CD4-positive, alpha-beta T cell (primary cell): ENCODE measurements at places on chromosomes 5 and 9.
A peak's percentile ranks its signal among the peaks of the same experiment; 100 is the strongest.

DNA sequence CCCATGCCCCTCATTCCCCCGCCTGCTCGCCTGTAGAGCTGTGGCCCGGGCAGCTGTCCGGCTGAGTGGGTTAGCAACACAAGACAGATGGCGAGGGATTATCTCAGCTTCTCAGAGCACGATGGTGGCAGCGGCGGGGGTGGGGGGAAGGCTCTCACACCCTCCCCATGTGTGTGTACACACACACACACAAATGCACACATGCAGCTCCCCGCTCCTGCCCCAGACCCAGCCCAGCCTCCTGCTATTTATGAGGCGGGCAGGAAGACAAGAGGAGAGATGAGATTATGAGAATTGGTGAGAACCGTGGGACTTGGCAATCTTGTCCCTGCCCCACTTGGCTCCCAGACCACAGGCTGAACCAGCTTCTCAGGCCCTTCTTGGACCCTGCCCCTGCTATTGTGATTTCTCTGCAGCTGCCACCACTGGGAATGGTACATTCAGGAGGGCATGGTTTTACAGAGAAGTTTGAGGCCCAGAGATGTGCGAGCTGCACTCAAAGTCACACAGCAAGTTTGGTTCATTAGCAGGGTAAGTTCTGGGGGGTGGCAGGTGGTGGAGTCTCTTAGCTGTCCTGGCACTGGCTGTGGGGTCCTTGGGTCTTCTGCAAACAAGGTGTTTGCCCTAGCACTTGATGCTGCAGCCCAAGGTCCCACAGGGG, 51.0 kb upstream of the PSD2 start:
- peaks cover 19% of the 10 kb centered on the region for H3K27me3 ChIP-seq
- peaks cover 31% of the 10 kb centered on the region for H3K4me1 ChIP-seq
- H3K4me3 ChIP-seq = no peak overlapping the region
- H3K36me3 ChIP-seq = no peaks in the 10 kb centered on the region

DNA sequence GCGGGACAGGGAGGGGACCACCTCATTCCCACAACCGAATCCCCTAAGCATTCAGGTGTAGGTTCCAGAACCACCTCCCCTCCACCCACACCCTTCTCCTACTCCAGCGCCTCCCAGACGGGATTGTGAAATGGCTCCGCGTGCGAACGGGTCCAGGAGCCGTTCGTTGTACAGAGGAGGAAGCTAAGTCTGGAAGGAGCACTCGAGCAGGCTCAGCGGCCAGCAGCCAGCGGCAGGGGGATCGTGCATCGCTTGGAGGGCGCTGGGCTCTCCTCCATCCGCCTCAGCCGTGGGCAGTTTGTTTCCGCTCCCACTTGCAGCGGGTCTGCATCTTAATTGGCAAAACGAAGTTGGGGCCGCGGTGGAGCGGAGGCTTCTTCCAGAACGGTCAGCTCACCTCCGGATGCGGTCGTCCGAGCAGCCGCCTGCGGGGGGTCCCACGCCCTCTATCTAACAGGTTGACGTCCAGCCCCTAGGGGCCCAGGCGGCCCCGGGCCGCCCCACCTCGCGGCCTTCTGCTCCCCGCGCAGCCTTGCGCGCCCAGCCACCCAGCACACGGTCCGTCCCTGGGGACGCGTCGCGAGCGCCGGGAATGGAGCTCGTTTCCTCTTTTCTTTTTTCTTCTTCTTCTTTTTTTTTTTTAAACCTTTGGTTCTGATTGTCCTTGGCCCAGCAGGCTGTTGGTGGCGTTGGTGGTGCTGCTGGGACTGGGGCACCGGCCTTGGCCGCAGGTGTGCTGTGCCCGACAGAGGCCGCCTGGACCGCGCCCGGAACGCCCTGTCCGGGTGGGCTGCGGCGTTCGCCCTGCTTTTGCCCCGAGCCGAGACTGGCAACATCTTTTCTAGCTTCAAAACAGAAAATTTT, 3.9 kb upstream of the BARX1 start:
- H3K4me1 ChIP-seq = peaks cover 54% of the 10 kb centered on the region
- peaks cover 79% of the 10 kb centered on the region for H3K27me3 ChIP-seq
- no peak overlapping the region for H3K27ac ChIP-seq
- peak overlapping the region; percentile 24 for H3K4me3 ChIP-seq

- H3K4me1 ChIP-seq = no peaks in the 10 kb centered on the region
- no peak for DNase-seq
These were observed 57.9 kb downstream of the EXD3 start for GRCh38 chr9:137365056-137365455.

GRCh38 chr9:133873461-133873891, 118.6 kb downstream of the VAV2 start:
- H3K4me3 ChIP-seq = no peak overlapping the region
- H3K36me3 ChIP-seq = no peaks in the 10 kb centered on the region
- H3K27me3 ChIP-seq = no peaks in the 10 kb centered on the region
- H3K4me1 ChIP-seq = peaks cover 7% of the 10 kb centered on the region
- no peak for DNase-seq
- H3K27ac ChIP-seq = no peak overlapping the region

- H3K4me3 ChIP-seq = peak overlapping the region; percentile 32
- H3K27me3 ChIP-seq = no peaks in the 10 kb centered on the region
- no peak overlapping the region for H3K27ac ChIP-seq
These were observed 354 bp upstream of the KCNMB1 start for GRCh38 chr5:170389550-170389892.

DNA sequence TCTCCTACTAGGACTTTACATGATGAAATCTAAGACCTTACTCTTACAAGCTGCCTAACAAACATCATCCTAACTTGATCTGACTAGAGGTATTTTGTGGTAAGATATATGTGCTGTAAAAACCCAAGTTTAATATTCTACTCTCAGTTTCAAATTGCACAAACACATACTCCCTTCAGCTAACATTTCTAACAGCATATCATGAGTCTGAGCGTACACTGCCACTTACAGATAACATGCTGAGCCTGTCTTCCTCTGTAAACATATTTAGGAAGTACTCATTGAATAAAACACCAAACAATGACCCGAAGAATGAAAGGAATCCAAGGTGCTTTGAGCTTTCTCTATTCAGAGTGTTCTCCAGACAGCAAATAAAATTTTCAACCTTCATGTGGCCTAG, 7.9 kb upstream of the ESM1 start:
- H3K4me1 ChIP-seq = peaks cover 18% of the 10 kb centered on the region
- H3K27me3 ChIP-seq = no peaks in the 10 kb centered on the region
- H3K36me3 ChIP-seq = no peaks in the 10 kb centered on the region
- no peak overlapping the region for H3K27ac ChIP-seq
- no peak overlapping the region for H3K4me3 ChIP-seq

GRCh38 chr9:93670208-93671019, 94.0 kb downstream of the PHF2 start:
- H3K36me3 ChIP-seq = peaks cover 37% of the 10 kb centered on the region
- H3K4me1 ChIP-seq = no peaks in the 10 kb centered on the region
- H3K4me3 ChIP-seq = no peak overlapping the region
- H3K27ac ChIP-seq = no peak overlapping the region
- no peaks in the 10 kb centered on the region for H3K27me3 ChIP-seq

DNA sequence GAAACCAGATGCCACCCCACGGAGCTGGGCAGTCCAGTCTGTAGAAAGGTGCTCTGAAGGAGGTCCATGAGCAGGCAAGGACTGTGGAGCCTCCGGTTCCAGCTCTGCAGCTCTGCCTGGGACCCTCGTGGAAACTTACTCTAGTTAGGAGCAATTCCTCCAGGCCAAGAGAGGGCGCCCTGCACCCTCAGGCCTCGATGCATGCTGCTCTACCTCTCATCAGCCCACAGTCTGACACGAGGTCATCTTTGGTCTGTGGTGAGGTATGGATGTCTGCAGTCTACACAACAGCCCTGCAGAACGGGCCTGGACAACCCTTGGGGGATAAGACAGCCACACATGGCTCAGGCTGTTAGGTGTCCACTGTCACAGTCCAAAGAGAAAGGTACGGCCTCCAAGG, 50.6 kb upstream of the UBTD2 start:
- H3K36me3 ChIP-seq = no peaks in the 10 kb centered on the region
- H3K4me3 ChIP-seq = no peak overlapping the region
- H3K27me3 ChIP-seq = no peaks in the 10 kb centered on the region
- no peaks in the 10 kb centered on the region for H3K4me1 ChIP-seq
- no peak overlapping the region for H3K27ac ChIP-seq

GRCh38 chr9:98784831-98785806, 11.2 kb downstream of the ANKS6 start:
- no peaks in the 10 kb centered on the region for H3K4me1 ChIP-seq
- H3K36me3 ChIP-seq = peaks cover 15% of the 10 kb centered on the region
- H3K4me3 ChIP-seq = no peak overlapping the region
- DNase-seq = no peak
- H3K27ac ChIP-seq = no peak overlapping the region
- no peaks in the 10 kb centered on the region for H3K27me3 ChIP-seq

GRCh38 chr9:137611623-137612609, 6.4 kb downstream of the ARRDC1 start:
- H3K4me1 ChIP-seq = peaks cover 38% of the 10 kb centered on the region
- no peak overlapping the region for H3K27ac ChIP-seq
- peaks cover 42% of the 10 kb centered on the region for H3K36me3 ChIP-seq
- no peak overlapping the region for H3K4me3 ChIP-seq

DNA sequence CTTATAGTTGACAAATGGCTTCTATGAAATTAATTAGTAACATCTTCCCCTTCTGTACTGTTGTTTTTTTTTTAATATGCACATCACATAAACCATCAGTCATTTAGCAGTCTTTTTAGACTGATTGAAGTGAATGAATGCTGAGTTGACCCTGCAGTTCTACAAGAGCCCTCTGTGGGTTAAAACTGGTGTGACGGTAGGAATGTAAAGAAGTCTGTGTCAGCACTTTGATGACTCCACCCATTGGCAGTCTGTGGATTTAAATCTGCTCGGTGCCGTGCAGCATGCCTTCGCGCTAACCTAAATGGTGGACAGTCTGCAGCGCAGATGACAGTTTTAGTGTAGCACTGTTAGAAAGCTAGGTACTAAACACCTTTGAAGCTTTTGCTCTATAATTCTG, 3.1 kb downstream of the GTF3C4 start:
- H3K36me3 ChIP-seq = peaks cover 7% of the 10 kb centered on the region
- no peaks in the 10 kb centered on the region for H3K27me3 ChIP-seq
- peaks cover 32% of the 10 kb centered on the region for H3K4me1 ChIP-seq
- DNase-seq = no peak

GRCh38 chr9:98583417-98583816, 125.3 kb downstream of the GABBR2 start:
- no peak overlapping the region for H3K27ac ChIP-seq
- H3K36me3 ChIP-seq = no peaks in the 10 kb centered on the region
- no peaks in the 10 kb centered on the region for H3K4me1 ChIP-seq
- H3K27me3 ChIP-seq = peaks cover 8% of the 10 kb centered on the region
- no peak for DNase-seq
- H3K4me3 ChIP-seq = no peak overlapping the region

- no peaks in the 10 kb centered on the region for H3K27me3 ChIP-seq
- no peak for DNase-seq
- H3K4me1 ChIP-seq = peaks cover 9% of the 10 kb centered on the region
- no peak overlapping the region for H3K27ac ChIP-seq
- peaks cover 4% of the 10 kb centered on the region for H3K36me3 ChIP-seq
These were observed 7.1 kb downstream of the EGR1 start for GRCh38 chr5:138472353-138472752.
